ENCODE measurements at places on chromosomes 11 and 22. TPM values are rescaled to one million over a fixed set of nuclear protein-coding genes. Genes with fewer than 3 reads are reported as not detected.

DNA sequence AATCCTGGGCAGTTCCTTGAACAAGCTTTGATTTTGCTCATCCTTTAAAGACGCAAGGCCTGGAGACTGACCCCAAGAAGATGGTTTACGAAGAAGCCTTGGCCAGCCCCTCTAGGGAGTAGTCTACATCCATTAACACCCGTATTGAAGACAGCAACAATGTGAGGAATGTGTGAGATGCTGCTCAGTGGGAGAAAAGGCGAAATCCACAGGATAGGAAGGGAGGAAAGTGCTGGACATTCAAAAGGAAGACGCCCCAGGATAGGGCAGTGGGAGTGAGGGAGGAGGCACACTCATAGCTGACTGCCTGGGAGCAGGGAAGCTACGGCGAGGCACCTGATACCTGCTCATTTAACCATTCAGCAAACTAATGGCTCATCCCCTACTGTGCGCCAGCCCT is 114.1 kb downstream of the RRAS2 start:
- no peak for DNase-seq

BARX2 gene
- 9.9 TPM for total RNA-seq

GRCh38 chr11:66126064-66126463 is 56.0 kb downstream of the PACS1 start:
- DNase-seq, result no peak

- no peak for DNase-seq
Measured at GRCh38 chr11:110076371-110076965, 16.7 kb upstream of the ZC3H12C start.

WBP2NL gene
- 1.8 TPM for total RNA-seq

GRCh38 chr11:27052668-27053067 is 12.1 kb downstream of the BBOX1 start:
- no peak for DNase-seq

DNA sequence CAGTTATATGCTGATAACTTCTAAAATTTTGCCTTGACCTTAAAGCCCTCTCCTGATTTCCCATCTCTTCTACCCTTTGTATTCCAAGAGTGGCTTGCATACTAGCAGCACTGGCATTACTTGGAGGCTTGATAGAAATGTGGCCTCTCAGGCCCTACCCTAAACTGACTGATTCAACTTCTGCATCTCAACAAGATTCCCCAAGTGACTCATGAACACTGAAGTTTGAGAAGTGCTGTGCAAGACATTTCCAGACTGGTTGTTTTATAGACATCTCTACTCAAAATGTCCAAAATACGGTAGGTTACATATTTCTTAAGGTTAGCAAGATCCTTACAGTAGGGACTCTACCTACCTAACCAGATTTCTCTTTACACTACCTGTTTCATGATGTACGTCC is 48.6 kb downstream of the SESN3 start:
- no peak for DNase-seq

DNA sequence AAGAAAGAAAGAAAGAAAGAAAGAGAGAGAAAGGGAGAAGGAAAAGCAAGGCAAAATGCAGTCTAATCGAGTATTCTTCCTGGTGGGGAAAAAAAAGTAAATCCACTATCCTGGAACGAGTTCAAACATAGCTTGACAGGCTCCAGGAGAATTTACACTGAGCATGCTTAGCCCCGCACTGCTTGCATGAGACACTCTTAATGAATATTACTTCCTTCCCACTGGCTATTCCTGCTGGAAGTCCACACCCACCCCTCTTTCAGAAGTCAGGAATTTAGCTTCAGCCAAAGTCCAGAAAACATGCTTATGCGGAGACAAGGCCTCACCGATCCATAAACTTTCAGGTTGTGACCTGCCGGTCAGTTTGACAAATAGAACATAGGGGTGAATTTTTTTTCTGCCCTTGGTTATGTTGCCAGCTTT is 251.8 kb upstream of the BLID start:
- no peak for DNase-seq
